CD4-positive, alpha-beta T cell treated with Interleukin-6 at 100 ng/mL for 8 hours (primary cell): ENCODE measurements at places on chromosomes 11 and 22.

DNA sequence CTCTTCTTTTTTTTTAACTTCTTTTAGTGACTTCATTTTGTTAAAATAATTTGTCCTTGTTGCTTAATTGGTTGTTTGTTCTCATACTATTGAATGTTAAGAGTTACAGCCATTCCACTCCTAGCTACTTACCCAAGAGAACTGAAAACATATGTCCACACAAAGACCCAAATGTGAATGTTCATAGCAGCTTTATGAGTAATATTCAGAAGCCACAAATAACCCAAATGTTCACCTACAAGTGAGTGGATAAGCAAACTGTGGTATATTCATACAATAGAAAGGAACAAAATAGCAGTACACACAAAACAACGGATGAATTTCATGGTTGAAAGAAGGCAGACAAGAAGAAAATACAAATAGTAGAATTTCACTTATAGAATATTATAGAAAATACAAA, 1.4 kb upstream of the OR4D11 start:
- DNase-seq: no peak

DNA sequence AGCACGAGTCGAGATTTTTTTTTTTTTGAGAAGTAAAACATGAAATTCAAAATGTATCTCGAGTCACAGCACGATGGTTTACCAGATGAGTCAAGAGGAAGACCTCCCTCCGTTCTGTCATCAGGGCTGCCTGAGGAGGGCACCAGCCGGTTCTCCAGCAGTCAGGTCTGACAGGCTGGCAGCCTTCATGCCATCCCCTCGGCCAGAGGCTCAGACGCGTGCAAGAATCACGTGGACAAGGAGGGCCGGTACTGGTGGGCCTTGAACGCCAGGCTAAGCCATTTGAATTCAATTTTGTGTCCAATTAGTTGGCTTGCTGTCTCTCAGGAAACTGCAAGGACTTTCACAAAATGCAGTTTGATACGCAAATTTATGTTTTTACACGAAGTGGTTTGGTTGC, 1412.2 kb downstream of the BRD1 start:
- DNase-seq: no peak

DNA sequence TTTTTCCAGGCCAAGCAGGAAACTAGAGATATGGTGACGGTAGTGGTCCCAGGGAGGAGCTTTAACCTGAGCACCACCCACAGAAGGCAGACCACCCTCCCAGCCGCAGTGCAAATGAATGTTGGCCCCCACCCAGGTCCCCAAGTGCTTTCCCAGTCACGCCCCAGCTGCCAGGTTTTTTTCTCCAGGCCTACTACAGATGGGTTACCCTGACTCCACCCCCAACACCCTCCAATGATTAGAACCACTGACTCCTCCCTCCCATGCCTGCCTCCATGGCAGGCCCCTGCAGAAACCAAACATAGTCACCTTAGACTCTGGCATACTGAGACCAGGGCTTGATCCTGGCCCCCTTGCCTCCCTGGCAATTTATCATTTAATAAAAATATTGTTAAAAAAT, 58.7 kb upstream of the CHST1 start:
- DNase-seq: no peak

DNA sequence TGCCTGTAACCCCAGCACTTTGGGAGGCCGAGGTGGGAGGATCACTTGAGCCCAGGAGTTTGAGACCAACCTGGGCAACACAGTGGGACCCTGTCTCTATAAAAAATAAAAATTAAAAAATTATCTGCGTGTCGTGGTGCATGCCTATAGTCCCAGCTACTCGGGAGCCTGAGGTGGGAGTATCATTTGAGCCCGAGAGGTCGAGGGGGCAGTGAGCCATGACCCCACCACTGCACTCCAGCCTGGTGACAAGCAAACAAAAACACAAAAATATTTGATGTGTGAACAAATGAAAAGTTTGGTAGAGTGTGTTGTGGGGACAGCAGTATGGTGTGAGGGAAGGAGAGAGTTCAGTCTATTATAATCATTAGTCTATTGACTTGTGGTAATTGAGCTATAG, 90.8 kb upstream of the PARVA start:
- DNase-seq: no peak

GRCh38 chr22:49968831-49969661, 8.5 kb downstream of the PIM3 start:
- no peak for DNase-seq

GRCh38 chr22:25514436-25515180, 49.9 kb upstream of the GRK3 start:
- no peak for DNase-seq

GRCh38 chr22:48635816-48636215, 1191.9 kb downstream of the BRD1 start:
- no peak for DNase-seq

DNA sequence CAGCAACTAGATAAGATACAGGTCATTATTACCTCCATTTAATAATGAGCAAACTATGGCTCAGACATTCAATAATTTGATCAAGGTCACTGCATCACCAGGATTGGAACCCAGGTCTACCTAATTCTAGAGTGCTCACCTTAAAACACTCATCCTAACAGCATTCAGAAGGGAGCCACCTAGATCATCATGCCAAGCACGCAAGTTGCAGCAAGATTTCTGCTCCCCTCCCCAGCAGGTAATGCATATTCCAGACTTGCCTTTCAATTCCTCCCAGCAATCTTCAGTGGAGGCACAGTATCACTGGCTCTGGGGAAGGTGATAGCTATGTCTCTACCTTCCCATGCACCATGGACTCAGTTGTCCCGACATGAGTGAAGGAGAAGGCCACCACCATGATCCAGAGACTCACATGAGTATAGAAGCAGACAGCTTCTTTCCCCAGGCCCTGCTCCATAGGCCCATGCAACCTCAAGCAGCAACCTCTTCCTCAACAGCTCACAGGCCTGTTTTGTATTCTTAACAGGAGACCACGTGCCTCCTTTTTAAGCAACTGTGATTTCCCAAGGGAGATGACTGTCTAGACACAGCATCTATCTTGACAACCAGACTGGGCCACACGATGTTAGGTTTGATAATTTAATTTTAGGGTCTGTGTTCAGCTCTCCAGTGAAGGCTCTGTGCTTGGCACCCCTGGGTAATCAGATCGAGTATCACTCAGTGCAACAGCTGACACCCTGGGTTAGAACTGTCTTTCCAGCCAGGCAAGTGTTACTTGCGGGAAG, 36.4 kb downstream of the RAB30 start:
- DNase-seq: no peak

GRCh38 chr11:71173709-71174108, 78.7 kb downstream of the SHANK2 start:
- no peak for DNase-seq

DNA sequence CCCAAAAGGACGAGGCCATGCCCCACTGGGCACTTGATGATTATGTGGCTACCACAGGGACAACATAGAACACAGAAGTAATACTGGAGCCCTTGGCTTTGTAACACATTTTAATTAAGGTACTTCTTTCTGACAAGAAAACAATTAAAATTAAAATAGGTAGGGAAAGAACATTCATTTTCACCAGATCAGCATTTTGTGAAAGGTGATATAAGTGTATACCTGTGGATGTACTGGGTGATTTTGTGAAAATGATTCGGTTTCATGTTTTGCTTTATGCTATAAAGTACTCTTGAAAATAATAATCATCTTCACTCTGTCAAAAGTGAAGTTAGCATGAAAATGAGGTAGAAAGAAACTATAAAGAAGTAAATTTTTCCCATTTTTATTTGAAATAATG, 876 bp downstream of the MS4A12 start:
- no peak for DNase-seq
